Adrenal gland (tissue), 19 donors: ENCODE measurements at places on chromosomes 2 and 18. TPM values are rescaled to one million over a fixed set of nuclear protein-coding genes. Genes with fewer than 3 reads are reported as not detected.

The SERTAD2 gene
- 9.5 TPM for polyA plus RNA-seq

The ARHGAP28 gene
- polyA plus RNA-seq = 7.3 TPM

The KIF5C gene
- polyA plus RNA-seq = 31.2 TPM

The MYOM1 gene
- 5.9 TPM for polyA plus RNA-seq

The CYP27A1 gene
- polyA plus RNA-seq = 75.5 TPM

The BBS5 gene
- polyA plus RNA-seq = 15.7 TPM

The BOLL gene
- not detected for polyA plus RNA-seq

The SF3B6 gene
- polyA plus RNA-seq = 70.1 TPM

The CCL20 gene
- 0.40 TPM for polyA plus RNA-seq

The DSG2 gene
- 0.32 TPM for polyA plus RNA-seq

The EHD3 gene
- 8.5 TPM for polyA plus RNA-seq

The UGT1A7 gene
- polyA plus RNA-seq = 0.74 TPM

The LDLRAD4 gene
- 8.9 TPM for polyA plus RNA-seq

The PIAS2 gene
- 4.7 TPM for polyA plus RNA-seq

The C2orf74 gene
- 30.1 TPM for polyA plus RNA-seq

The C1QL2 gene
- polyA plus RNA-seq = not detected

The COL5A2 gene
- 14.4 TPM for polyA plus RNA-seq

The DQX1 gene
- not detected for polyA plus RNA-seq

The SULT1C4 gene
- 0.80 TPM for polyA plus RNA-seq

The DNPEP gene
- polyA plus RNA-seq = 93.9 TPM

The EPAS1 gene
- polyA plus RNA-seq = 178 TPM

The SLC38A11 gene
- 3.2 TPM for polyA plus RNA-seq

The COL6A3 gene
- polyA plus RNA-seq = 22.4 TPM

The LYPD6B gene
- 0.98 TPM for polyA plus RNA-seq

The PMAIP1 gene
- polyA plus RNA-seq = 0.16 TPM

The TPGS2 gene
- polyA plus RNA-seq = 36.6 TPM

The SERPINB7 gene
- not detected for polyA plus RNA-seq

The AQP4 gene
- polyA plus RNA-seq = 0.08 TPM

The KCNJ3 gene
- 0.30 TPM for polyA plus RNA-seq

The SERPINB12 gene
- not detected for polyA plus RNA-seq

The CLIP4 gene
- 7.3 TPM for polyA plus RNA-seq

The CNRIP1 gene
- polyA plus RNA-seq = 15.5 TPM

The LCLAT1 gene
- polyA plus RNA-seq = 1.9 TPM

The AMER3 gene
- 0.13 TPM for polyA plus RNA-seq
